NCI-H345 (cell line): ENCODE measurements at places on chromosomes 1 and 21.

- no peak for DNase-seq
These were observed 21.4 kb upstream of the LRRC38 start for GRCh38 chr1:13535227-13535626.

DNA sequence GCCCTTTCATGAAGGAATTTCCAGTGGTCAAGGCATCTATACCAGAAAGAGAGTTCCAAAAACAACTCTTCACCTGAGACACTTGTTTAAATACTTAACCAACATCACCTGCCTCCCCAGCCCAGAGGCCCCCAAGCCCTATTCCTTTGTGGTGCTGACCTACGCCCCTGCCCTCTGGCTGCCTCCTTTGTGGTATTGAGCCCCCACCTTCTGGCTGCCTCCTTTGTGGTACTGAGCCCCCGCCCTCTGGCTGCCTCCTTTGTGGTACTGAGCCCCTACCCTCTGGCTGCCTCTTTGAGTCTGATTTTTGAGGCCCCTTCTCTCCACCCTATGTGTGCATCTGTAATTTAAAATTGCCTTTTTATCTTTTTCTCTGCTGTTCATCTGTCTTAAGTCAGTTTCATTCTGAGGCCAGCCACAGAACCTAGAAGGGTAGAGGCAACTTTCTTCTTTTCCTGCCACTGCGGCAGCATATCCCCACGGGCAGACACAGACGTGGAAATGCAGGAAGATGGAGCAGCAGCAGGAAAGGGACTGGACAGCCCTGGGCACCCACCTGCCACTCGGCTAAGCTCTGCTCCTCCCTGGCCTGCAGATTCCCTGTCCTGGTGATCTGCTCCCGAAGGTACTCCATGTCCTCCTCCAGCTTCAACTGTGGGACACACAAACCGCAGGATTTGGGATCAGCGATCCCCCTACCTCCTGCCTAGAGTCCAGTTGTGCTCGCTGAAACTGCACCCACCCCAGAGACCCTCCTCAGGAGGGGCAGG is 3.2 kb downstream of the TRIM17 start:
- DNase-seq = no peak

DNA sequence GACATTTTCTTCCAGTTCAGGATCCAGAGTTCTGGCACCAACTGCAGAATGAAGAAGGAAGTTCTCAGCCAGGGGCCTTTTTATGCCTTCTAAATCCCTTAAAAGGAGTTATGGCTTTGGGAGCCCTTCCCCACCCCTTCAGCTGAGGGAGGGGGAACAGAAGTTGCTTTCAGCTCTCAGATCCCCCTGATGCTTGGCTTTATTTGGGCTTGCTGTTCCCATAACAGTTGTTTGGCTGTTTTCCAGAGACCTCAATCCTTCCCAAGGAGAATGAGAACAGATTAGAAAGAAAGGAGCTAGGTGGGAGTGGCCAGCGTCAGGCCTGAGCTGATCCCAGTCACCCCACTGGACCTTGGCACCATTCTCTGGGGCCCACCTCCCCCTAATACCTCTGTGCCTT is at the start of gene RPE65:
TSS of gene RPE65 (minus strand) at position 54 of the 400 bp plus-strand sequence. CDS start at position 5, 49 bp downstream.
- no peak for DNase-seq

DNA sequence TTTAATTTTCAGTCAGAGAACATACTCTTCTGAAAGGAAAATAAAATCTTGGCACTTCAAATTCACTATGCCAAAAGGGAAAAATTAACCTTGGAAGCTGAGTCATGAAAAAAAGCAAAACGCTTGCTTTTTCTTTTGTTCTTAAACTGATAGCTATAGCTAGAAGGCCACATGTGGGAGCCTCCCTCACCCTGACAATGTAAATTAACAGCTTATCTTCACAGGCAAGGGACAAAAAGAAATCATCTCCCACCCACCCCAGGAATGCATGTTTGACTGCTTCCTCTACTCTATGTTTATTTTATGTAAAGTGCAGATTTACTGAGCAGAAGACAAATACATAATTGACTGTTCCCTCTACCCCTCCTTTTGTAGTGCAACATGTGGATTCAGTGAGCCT is 38.0 kb downstream of the EBNA1BP2 start:
- DNase-seq = no peak

DNA sequence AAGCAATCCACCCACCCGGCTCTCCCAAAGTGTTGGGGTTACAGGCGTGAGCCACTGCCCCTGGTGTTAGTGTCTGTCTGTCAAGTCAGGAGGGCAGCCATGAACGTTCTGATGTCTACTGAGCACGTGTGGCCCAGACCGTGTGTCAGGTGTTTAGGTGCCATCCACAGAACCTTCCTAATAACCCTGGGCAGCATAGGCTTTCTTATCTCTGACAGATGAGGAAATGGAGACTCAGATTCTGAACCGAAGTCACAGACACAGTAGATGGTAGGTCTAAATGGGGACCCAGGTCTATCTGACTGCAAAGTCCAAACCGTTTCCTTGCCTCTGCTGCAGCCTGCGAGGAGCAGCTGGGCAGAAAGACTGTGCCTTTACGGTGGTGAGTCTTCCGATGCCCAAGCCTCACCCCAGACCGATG is 622 bp upstream of the IL6R start:
- no peak for DNase-seq

DNA sequence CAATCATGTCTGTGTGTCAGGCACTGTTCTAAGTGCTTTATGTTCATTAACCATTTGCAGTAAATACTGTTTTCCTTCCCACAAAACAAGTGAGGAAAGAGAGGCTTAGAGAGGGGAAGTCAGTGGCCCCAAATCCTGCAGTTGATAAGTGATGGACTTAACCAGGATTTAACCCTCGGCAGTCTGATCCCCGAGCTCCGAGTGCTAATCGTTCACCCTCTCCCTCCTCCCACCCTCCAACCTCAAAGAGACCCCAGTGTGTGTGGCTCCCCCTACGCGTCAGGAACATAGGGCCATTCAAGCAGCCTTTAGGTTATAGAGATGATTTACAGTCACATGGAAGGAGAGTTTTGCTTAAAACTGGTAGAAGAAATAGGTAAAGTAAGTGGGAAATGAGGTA is 47.2 kb downstream of the SCCPDH start:
- no peak for DNase-seq

DNA sequence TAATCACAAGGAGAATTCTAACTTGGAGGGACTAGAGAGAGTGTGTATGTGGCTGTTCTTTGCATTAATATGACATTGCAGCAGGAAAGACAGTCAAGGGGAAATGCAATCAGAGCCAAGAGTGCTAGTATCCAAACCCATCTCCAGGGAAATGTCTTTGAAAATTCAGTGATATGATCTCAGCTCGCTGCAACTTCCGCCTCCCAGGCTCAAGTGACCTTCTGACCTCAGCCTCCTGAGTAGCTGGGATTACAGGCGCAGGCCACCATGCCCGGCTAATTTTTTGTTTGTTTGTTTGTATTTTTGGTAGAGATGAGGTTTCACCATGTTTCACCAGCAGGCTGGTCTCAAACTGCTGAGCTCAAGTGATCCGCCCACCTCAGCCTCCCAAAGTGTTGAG is 16.3 kb downstream of the VASH2 start:
- DNase-seq = no peak

DNA sequence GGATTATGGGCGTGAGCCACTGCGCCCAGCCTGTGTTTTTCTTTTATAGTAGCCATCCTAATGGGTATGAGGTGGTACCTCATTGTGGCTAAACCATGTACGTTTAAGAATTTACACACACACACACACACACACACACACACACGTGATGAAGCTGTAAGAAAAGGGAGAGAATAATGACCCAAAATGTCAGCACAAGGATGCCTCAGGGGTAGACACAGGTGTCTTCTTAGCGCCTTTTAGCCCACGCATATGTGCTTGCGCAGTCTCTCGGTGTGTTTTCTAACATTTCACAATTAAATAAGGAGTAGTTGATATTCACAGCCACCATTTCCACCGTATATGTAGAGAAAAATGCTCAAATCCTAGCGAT is 782 bp upstream of the PFKL start:
- DNase-seq = peak; percentile 48
